Hematopoietic multipotent progenitor cell (in vitro differentiated cells): ENCODE measurements at places on chromosomes 6 and 20.
A peak's percentile ranks its signal among the peaks of the same experiment; 100 is the strongest.

DNA sequence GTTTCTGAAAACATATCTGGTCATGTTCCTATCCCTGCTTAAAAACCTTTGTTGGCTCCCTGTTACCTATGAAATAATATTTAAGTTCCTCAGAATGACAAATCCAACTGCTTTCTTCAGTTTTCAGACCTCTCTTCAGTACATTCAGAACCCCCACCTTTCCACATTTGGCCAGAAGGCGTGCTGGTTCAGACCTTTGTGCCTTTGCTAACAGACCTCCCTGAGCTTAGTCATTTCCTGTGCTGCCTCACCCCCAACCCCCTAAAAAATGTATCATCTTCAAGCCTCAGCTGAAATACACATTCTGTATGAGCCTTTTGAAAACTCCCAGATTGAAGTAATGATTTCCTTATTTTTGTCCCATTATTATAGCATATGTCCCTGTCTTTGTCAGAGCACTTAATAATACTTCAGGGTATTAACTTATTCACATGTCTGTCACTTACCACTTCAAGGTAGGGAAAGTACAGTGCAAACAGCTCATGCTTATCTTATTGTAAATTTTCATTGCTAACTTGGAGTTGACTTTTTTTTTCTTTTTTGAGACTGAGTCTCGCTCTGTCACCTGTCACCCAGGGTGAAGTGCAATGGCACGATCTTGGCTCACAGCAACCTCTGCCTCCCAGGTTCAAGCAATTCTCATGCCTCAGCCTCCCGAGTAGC, 19.7 kb downstream of the FAM217A start:
- DNase-seq = peak; percentile 80

DNA sequence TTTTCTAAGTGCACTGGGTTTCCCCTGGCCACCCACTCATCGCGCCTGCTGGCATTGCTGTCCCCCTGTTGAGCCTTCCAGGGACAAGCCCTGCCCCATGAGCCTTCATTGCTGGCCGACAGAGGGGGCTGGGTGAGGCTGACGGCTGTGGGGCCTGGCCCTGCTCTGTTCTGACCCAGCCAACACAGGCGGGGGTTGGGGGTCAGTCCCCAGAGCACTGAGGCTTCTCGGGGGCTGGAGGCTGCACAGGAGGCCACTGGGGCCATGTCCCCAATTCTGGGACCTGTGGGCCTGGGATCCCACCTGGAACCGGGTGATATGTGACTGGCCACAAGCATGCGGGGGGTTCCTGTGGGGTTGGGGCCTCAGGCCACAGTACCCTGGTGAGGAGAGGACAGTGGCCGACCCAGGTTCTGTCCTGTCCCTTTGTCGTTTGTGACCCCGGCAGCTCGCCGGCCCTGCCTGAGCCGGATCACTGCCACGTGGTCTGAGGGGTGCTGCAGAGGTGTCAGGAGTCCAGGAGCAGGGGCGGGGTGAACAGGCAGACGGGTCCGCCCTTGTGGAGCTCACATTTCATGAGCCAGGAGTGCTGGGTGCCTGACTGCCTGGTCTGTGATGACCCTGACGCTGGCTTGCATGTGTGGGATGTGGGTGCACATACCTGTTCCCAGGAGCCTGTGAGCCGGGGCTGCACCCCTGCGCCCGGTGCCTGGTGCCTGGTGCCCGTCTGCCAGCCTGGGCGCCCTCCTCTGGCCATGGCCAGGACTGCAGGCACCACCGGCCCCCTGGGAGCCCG, 2.1 kb upstream of the COL20A1 start:
- peak; percentile 24 for DNase-seq

DNA sequence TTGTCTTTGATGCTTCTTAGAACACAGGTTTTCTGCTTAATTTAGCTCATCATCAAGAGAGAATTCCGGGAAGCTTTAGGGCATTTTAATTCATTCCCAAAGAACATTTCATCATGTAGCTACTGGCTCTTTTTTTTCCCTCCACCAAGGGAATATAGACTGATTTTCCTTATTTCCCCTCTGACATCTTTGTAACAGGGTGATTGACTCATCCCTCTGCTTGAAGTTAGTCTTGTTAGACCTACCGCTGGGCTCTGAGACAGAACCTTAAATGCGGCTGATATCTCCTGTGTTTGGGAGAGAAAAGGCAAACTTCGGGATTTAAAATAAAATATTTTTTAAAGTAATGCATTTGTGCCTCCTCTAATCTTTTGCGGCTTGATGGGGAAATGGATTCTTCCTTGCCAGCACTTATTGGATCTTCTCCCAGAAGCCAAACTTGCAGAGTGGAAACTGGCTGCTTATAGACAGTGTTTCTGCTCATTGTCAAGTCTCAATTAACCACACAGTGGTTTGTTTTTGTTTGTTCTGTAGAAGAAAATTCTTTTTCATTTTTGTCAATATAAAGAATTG, 272.7 kb upstream of the PLCB4 start:
- no peak for DNase-seq

DNA sequence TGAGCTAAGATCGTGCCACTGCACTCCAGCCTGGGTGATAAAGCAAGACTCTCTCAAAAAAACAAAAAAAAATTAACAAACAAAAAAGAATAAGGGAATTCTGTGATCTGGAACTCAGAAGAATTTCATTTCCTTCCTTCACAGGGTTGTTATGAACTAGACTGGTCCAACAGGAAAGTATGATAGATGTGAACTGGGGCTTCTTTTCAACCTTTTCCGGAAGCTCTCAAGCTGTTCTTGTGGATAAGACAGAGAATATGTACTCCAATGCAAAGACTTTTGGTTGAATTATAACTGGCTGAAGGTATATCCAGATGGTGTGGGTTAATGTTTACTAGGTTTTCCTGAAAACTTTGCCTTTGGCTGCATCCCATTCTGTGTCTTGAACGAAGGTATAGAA, 5.3 kb downstream of the RNF8 start:
- peak; percentile 18 for DNase-seq

GRCh38 chr6:20444786-20445271, 43.1 kb downstream of the E2F3 start:
- DNase-seq = peak; percentile 79

- DNase-seq = no peak
These were observed 332.0 kb downstream of the HAO1 start for GRCh38 chr20:7608250-7608649.
